ENCODE measurements at places on chromosomes 3 and 15.

DNA sequence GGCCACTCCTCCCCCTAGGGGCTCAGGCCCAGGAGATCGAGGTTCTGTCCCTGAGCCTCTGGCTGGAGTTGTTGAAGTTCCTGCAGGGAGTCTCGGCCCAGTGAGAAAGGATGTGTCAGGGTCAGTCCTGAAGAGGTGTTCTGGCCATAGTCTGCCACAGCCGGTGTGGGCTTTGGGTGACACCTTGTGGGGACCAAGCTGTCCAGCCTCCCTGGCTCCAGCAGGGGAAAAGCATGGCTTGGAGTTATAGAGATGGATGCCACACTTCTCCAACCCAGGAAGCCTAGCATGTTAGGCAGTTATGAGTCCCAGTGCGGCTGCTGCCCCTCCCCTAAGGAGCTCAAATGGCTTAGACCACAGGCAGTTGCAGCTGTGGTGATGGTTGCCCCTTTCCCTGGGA lies 945.6 kb upstream of the GBE1 start:
- DNase-seq: no peak

- no peak for DNase-seq
Observed at GRCh38 chr3:159038405-159038804, 236.6 kb downstream of the MFSD1 start.

GRCh38 chr15:41955807-41956525 lies 16.4 kb downstream of the EHD4 start:
- no peak for DNase-seq

DNA sequence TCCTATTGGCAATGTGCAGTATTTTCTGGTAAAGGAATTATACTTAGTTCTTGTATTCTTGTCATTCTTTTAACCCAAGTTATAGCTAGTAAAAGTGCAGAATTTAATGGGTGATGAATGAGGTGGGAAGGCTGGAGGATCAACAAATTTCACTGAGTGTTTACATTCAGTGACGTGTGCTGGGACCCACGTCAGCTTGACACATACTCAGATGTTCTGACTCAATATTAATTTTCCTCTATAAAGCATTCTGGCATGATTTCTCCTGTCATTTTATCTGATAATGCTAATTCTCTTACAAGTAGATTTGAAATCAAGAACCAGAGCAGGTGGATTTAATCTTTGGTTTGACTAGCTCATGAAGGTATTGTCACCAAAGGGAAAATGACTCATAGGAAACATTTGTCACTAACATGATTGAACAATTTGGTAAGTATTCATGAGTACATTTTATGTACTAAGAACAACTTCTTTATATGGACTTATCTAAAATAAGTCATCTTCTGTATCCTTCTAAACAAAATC lies 71.0 kb upstream of the SYNPR start:
- DNase-seq: no peak

- DNase-seq: peak; percentile 89
Observed at GRCh38 chr15:91116113-91117067, 16.3 kb downstream of the SV2B start.

GRCh38 chr3:194682189-194682693 lies 3.4 kb upstream of the FAM43A start:
- DNase-seq: no peak

- no peak for DNase-seq
Observed at GRCh38 chr3:181369637-181370036, 342.1 kb upstream of the SOX2 start.

DNA sequence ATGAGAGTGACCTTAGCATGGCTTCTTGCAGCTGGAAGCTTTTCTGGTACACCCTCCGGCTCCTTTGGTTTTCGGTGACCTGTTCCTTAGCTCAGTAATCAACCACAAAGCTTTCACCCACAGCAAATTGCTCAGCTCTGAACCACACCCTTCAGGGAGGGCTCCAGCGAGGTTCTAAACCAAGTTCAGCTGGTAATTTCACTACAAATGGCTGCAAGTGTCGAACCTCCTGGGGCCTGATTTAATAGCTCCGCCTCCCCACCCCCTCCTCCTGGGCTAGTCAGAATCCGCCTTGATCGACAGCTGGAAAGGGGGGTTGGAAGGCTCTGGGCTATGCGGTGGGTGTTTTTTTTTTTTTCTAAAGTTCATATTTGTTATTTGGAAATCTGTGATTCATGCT lies 150.9 kb upstream of the MCTP2 start:
- DNase-seq: no peak
